Hematopoietic multipotent progenitor cell treated with erythropoietin and hydrocortisone succinate and interleukin-3 and kit ligand, for 4 days (in vitro differentiated cells): ENCODE measurements at places on chromosomes 4 and X.

DNA sequence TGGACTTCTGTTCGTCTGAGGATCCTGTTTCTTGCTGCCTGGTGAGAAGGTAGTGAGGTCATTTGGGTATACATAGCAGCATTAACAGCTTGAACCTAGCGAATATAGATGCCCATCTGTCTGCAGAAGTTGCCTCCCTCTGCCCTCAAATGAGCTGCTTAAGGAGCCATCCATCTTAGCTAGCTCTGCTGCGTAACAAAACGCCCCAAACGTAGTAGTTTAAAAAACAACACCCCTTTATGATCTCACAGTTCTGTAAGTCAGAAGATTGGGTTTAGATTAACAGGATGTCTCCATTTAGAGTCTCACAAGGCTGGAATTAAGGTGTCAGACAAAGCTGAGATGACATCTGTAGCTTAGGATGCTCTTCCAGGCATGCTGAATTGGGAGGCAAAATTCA lies 185.3 kb downstream of the DHRSX start:
- DNase-seq = no peak

GRCh38 chr4:168208957-168209614 lies 109.5 kb downstream of the DDX60 start:
- no peak for DNase-seq

- peak; percentile 63 for DNase-seq
Observed at GRCh38 chr4:142776026-142776425, 70.1 kb downstream of the INPP4B start.

GRCh38 chrX:15834053-15834452 lies 20.6 kb downstream of the AP1S2 start:
- peak; percentile 31 for DNase-seq

DNA sequence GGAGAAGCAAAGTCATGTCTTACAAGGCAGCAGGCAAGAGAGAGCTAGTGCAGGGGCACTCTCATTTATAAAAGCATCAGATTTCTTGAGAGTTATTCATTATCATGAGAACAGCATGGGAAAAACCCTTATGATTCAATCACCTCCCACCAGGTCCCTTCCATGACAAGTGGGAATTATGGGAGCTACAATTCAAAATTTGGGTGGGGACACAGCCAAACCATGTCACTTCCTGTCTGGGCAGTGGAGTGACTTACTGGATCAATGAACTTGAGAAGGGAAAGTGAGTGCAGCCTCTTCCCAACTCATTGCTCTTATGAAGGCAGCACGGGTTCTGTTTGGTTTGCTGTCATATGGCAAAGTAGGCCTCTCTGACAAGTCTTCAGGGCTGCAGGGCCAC lies 261.8 kb upstream of the TAPT1 start:
- no peak for DNase-seq

DNA sequence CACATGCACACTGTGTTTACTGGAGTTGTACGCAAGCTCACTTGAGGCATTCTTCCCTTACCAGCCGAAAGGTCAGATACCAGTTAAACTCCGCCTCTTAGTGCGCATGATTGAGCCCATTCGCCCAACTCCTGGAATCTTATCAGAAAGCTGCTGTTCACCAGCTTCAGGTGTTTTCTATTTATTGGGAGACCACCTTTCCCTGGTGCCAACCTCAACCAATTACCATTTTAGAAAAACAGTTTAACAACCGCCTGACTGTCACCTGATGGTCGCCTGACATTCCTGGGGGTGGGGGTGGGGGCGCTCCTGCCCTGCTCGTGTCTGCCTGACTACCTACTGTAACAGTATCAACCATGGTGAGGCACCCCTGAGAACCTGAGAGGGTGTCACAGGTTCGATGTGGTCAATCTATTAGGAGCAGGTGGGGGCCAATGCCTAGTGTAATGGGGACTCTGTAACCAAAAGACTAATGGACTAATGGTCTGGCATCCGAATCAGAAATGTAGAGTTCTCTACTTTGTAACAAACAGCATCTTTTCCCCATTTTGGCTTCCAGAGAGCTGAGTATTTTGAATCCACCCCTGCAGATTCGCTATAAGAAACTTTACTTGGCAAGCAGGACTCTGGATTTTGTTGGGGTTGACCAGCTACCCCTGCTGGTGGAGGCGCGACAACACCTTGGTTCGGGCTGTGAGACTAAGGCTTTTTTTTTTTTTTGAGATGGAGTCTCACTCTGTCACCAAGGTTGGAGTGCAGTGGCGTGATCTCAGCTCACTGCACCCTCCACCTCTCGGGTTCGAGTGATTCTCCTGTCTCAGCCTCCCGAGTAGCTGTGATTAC lies 58.2 kb upstream of the ZNF157 start:
- DNase-seq = peak; percentile 79

GRCh38 chr4:184513802-184514120 lies 39.4 kb upstream of the IRF2 start:
- no peak for DNase-seq
